Neural progenitor cell (in vitro differentiated cells): ENCODE measurements at places on chromosomes 1 and 21. TPM values are rescaled to one million over a fixed set of nuclear protein-coding genes. Genes with fewer than 3 reads are reported as not detected.
A peak's percentile ranks its signal among the peaks of the same experiment; 100 is the strongest.

GRCh38 chr1:7295946-7296345 is 475.1 kb upstream of the VAMP3 start:
- no peak for DNase-seq

The MKNK1 gene
- 10.5 and 16.4 TPM in 2 replicates for total RNA-seq

GRCh38 chr1:216183454-216183853 is 239.8 kb downstream of the USH2A start:
- DNase-seq = no peak

GRCh38 chr1:169390303-169390702 is 22.3 kb downstream of the BLZF1 start:
- DNase-seq = no peak

- peak; percentile 53 for DNase-seq
These were observed 53.5 kb downstream of the FOXD2 start for GRCh38 chr1:47491341-47491753.

DNA sequence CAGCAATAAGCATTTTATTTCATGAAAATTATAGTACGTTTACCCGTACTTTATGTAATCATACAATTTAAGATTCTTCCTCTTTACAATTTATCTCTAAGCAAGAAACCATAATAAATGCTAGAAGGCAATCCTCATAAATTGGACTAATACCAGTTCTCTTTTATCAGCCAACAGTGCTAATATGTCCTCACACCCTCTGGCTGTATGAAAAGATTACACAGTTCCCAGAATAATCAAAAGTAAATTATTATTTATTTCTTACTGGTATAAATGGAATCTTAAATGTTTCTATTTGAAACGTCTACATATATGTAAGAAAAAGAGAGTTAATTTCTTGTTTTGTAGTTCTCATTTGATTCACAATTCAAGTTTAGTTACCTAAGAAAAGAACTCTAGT is 3.1 kb upstream of the CDKN2C start:
- DNase-seq = no peak

DNA sequence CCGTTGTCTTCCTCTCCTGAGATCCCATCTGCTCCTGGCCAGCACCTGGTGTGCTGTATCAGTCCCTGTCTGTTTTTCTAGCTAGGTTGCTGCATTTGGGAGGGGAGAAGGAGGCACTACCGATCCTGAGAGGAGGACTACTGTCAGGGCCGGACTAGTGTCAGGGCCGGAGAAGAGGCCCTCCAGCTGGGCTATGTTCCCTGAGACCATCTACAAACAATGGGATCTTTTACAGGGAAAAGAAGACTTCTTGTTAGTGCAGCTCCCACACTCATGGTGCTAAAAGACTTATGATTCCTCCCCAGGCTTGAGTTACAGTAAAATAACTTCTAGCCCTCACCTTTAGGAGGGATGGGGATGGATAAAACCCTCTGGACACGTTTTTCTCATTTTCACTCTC is 141.0 kb upstream of the TNR start:
- DNase-seq = no peak

- DNase-seq = no peak
These were observed 61.4 kb downstream of the GORAB start for GRCh38 chr1:170593173-170594011.

The MMEL1 gene
- total RNA-seq = 0.19 and 0.31 TPM in 2 replicates

GRCh38 chr1:109609881-109610280 is 9.5 kb downstream of the GNAT2 start:
- DNase-seq = no peak

DNA sequence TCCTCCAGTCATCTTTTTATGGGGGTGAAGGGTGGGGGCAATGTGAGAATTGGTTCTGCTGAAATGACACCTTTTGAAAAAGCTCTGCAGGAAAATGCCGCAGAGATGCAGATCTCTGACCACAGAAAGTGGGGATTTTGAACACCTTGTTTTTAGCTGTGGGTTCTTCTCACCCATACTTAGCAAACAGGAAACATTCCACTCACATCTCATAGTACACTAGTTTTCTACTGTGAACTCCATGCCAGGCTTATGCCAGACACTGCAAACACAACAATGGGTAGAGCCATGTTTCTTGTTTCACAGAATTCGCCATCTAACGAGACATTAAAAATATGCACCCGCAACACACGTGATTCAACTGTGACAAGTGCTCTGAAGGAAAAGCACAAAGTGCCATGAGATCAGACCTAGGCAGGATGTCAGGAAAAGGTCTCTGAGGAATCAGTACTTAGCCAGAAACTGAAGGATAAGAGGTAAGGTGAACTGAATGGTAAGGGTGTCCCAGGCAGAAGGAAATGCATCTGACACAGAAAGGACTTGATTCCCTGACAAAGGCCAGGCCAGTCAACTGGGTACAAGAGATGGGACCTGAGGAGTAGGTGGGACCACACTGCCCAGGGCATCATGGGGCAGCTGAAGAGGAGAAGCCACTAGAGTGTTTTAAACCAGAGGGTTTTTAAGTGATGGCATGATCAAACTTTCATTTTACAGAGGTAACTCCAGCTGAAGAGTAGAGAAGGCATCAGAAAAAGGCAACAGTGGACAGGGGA is 83.8 kb upstream of the JAK1 start:
- DNase-seq = no peak

DNA sequence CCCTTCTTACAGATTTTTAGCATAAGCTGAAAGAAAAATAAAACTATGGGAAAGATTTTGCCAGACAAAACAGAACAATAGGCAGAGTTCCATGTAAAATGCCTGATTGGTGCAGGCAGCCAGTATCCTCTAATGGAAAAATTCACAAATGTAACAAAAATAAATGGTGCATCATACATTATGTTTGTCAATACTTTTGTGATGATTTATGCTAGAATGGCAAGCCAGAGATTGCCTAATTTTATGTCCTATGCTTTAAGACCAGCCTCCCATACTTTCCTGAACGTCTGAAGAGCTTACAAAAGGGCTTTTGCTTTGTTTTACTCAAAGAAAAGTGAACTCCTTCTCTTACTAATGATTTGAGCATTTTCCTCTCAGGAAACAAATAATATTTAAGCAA is 81.5 kb upstream of the KCNJ15 start:
- no peak for DNase-seq

The RPL22 gene
- total RNA-seq = 261 and 410 TPM in 2 replicates

- no peak for DNase-seq
These were observed 74.7 kb upstream of the ZBTB40 start for GRCh38 chr1:22376976-22377375.

GRCh38 chr1:180971273-180971997 is 51.2 kb downstream of the STX6 start:
- no peak for DNase-seq

GRCh38 chr1:202201266-202201665 is 7.7 kb downstream of the LGR6 start:
- no peak for DNase-seq

DNA sequence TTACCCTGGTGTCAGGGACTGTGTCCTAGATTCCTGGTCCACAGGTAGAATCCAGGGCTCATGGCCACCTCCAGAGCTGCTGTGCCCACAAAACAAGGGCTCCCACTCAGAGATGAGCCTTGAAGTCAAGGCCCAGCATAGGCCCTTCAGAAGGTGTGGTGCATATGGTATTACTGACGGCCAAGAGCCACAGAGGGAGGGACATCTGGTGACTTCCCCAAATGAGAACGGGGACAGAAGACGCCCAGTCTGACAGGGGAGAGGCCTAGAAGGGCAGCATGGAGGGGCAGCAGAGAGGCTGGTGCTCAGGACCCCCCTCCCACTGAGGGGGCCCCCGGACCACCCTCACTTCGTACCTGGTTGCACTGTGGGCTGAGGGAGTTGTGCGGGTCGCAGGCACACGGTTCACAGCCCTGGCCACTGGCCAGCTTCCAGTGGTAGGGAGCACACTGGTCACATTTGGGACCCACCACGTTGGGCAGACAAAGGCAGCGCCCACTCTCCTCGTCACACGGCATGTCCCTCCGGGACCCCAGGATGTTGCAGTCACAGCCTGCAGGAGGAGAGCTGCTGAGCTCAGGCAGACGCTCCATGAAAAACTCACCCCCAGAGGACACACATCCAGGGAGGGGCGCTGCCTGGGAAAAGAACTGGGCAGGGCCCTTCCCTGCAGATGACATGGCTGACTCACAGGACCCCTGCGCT is 25.0 kb downstream of the LAMB3 start:
- DNase-seq = no peak

GRCh38 chr1:87182611-87183010 is 146.1 kb upstream of the LMO4 start:
- no peak for DNase-seq

DNA sequence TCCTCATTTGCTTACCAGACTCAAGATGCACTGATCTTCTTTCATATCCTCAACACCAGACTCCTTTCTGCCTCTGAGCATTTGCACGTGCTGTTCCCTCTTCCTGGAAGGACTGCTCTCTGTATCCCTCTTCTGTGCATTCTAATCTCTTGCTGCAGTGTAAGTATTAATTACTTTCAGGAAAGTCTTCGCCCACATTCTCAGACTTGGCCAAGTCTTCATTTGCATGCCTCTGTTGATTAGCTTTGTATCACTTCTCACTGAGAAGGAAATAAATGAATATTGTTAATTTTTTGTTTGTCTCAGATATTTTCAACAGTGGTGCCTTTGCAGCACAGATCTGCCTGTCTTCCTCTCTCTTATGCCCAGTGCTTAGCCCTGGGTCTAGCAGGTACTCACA is 50.3 kb upstream of the RAB3GAP2 start:
- no peak for DNase-seq

The CD2 gene
- total RNA-seq = 0.71 and 1.5 TPM in 2 replicates

GRCh38 chr1:66154394-66154793 is 361.7 kb downstream of the PDE4B start:
- DNase-seq = no peak

- DNase-seq = peak; percentile 56
These were observed 819 bp upstream of the GPR3 start for GRCh38 chr1:27391511-27392095.

The SELENBP1 gene
- total RNA-seq = 38.5 and 63.2 TPM in 2 replicates

The ANKRD13C gene
- 27.6 and 45.7 TPM in 2 replicates for total RNA-seq

DNA sequence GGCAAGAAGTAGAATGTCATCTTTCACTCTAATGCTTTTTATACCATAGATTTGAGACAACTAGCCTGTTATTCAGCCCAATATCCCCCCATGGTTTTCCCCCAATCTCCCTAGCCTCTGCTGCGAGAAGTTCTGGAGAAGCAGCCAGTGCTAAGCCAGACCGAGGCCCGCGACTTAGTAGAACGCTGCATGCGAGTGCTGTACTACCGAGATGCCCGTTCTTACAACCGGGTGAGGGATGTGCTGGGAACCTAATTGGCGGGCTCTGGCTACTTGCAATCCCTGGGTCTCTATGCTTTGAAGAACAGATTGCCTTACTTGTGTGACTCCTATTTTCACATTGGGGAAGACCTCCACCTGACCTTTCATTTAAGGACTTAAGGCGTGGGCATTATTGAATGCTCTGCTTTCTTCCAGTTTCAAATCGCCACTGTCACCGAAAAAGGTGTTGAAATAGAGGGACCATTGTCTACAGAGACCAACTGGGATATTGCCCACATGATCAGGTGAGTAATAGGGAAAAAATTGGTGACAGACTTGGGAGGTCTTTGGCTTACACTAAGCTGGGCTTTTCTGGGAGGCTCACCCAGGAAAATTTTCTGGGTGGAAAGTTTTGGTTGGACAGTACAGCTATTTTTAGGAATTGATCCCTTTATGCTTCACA is 1.9 kb downstream of the PSMB4 start:
- no peak for DNase-seq

The KRTAP6-1 gene
- total RNA-seq = not detected in 2 replicates

- no peak for DNase-seq
These were observed 22.6 kb downstream of the TTC4 start for GRCh38 chr1:54738244-54738643.

The IFNLR1 gene
- 3.0 and 3.3 TPM in 2 replicates for total RNA-seq

The RSPO1 gene
- 0.67 and 0.93 TPM in 2 replicates for total RNA-seq

The RNU1-3 gene
- total RNA-seq = under 0.01 TPM in 2 replicates

The CADM3 gene
- 6.9 and 15.3 TPM in 2 replicates for total RNA-seq

GRCh38 chr1:167983797-167984420 is 47.0 kb upstream of the MPC2 start:
- no peak for DNase-seq

DNA sequence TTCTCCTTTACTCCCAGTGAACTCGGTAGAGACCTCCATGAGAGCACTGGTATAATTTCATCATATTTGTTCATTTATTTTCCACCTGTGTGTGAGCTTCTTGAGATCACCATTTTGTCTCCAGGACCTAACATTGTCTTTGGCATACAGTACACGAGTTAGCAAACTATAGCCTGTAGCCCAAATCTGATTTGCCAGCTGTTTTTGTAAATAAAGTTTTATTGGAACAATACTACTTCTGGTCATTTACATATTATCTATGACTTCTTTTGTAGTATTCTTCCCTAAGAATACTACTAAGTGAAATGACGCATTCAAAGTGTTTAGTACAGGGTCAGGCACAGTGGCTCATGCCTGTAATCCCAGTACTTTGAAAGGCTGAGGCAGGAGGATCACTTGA is 449.5 kb downstream of the PLPP3 start:
- DNase-seq = no peak

The OR2AK2 gene
- total RNA-seq = not detected in 2 replicates

The CA6 gene
- not detected in 2 replicates for total RNA-seq

DNA sequence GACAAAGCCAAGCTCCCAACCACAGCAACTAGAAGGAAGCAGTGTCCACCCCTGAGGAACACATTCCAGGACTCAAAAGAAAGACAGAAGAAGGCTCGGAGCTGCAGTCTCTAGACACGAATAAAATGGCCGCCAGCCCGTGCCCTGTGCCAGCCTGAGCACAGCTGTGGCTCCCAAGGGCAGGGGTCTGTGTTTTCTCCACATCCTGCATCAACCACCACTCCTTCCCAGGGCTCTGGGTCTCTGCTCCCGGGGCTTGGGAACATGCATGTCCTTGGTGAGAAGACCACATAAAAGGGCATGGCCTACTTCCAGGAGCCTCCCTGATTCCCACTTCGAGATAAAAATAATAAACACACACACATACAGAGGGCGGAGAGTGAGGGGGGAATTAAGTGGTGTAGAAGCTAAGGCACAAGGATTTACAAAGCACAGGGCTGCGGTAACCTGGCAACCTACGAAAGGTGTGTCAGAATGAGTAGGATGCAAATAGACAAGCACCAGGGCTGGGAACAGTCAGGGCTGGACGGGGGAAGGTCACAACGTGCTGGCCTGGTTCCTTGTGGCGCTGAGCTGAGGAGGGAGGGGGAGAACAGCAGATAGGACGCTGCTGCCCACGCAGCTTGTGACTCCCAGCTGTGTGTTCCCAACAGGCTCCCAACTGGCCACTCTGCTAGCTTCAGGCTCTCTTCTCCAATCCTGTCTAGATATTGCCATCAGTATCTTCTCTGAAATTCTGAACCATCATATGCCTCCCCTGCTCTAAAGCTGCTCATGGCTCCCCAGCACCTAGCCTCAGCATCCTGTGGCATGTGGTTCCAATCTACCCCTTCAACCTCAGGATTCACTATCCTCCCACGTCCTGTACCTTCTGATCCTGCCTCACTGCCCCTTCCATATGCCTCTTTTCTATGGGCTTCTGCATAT is 72.5 kb downstream of the CD34 start:
- DNase-seq = no peak
